ENCODE measurements at places on chromosomes 7 and 10.
A peak's percentile ranks its signal among the peaks of the same experiment; 100 is the strongest.

- DNase-seq = no peak
These were observed 15.6 kb downstream of the ASB13 start for GRCh38 chr10:5650664-5651387.

DNA sequence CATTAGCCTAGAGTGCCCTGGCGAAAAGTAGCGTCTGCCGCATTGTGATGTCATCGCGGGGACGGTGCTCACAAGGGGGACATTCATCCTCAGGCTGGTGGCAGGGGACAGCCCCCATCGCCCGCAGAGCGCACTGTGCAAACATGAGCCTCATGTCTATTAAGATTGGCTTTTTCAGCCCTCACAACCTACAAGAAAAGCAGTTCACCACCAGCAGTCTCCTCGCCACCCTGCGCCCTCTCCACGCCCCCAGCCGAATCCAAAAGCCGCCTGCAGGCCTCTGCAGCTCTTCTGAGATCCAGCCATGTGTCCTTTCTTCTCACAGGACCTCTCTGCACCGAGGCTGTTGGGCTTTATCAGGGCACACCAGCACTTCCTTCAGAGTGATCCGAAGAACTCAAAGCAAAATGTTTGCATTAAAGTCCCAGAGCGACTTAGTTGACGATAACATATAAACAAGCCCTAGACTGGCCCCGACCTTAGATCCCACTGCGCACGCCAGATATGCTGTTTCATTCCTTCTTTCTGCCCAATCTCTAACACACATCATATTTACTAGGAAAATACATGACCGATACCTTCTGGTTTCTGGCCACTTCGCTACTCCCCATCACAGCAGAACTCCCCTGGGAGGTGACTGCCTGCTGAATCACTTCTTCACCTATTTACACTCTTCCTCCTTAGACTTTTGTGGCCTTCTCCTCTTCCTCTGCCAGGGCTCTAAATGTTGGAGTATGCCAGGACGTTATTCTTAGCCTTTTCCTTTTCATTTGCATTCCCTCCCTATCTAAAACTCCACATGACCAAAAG, 206.0 kb upstream of the SH2B2 start:
- no peak for DNase-seq

- no peak for DNase-seq
These were observed 487.2 kb downstream of the RPS24 start for GRCh38 chr10:78520737-78521430.

DNA sequence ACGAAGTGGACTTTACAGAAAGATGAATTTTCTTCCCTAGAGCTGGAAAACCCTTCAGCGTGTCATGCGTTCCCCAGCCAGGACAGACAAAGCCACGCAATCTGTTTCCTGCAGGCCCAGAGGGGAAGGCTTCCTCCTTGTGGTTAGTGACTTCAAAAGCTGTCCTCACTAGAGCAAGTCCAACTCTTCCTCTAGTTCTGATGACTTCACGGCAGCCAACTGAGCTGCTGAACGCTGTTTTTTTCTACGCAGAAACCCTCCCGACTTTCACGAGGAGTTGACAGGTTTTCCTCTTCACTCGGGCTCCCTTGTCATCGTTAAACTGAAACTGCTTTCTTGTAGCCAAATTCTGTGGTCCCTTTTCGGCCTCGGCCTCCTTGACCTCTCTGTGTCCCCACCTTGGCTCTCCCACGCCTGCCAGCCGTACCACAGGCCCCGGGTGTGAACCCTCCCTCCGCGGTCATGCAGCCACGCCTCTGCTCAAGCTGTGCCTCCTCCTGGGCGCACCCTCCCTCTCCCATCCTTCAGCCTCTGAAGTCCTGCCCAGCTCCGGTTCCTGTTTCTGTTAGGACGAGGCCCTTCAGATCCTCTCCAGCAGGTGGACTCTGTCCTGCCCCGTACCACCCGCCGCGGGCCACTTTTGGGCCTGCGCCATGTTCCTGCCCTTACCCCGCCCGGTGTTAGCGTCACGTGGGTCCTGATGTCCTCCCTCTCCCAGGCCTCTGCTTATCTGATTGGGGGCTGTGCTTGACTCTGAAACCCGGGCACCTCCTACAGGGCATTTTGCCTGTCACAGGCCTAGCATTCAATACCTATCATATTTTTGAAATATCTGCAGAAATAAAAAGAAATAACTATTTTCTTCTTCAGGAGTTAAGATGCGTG, 39.3 kb downstream of the CUX1 start:
- peak; percentile 70 for DNase-seq

GRCh38 chr10:23343591-23344240, 881 bp downstream of the C10orf67 start:
- DNase-seq = peak; percentile 58

DNA sequence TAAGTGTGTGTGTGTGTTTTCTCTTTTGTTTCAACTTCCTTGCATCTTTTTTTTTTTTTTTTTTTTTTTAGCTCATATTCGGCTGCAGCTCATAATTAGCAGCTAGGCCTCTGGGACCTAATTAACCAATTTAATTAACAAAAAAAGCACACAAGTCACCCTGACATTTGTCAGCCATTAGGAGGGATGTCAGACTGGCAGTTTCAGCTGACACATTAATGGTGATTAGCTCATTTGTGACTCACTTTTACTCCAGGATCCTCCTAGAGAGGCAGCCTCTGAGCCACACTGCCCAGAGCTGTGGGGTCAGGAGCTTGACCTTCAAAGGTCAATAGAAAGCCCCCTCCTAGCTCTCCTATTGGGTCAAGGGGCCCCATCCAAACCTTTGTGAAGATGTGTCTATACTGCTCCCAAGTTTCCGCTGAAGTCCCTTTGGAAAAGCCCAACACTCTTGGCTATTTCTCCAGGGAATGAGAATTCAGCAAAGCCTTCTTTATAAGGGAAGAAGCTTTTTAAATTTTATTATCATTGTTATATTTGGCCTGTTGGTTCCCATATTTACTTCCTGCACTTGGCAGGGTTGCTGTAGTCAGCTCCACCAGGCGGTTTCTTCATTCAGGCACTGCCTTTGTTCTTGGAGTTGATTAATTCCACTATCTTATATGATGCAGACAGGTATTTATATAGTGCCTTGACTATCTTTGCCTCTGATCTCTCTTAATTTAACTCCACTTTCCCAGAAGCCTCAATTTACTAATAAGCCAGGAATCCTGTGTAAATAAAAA, 109.5 kb upstream of the HABP2 start:
- DNase-seq = no peak

GRCh38 chr7:92758796-92759431, 77.5 kb downstream of the CDK6 start:
- DNase-seq = no peak

GRCh38 chr10:124722798-124723783, 21.1 kb downstream of the FAM53B start:
- peak; percentile 46 for DNase-seq

DNA sequence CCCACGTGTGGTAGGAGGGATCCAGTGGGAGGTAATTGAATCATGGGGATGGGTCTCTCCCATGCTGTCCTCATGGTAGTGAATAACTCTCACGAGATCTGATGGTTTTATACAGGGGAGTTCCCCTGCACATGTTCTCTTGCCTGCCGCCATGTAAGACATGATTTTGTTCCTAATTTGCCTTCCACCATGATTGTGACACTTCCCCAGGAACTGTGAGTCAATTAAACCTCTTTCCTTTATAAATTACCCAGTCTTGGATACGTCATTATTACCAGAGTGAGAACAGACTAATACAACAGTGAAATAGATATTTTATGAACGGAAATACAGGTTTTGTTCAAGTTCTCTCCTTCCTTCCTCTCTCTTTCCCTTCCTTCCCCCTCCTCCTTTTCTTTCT, 15.8 kb downstream of the CALD1 start:
- DNase-seq = no peak

DNA sequence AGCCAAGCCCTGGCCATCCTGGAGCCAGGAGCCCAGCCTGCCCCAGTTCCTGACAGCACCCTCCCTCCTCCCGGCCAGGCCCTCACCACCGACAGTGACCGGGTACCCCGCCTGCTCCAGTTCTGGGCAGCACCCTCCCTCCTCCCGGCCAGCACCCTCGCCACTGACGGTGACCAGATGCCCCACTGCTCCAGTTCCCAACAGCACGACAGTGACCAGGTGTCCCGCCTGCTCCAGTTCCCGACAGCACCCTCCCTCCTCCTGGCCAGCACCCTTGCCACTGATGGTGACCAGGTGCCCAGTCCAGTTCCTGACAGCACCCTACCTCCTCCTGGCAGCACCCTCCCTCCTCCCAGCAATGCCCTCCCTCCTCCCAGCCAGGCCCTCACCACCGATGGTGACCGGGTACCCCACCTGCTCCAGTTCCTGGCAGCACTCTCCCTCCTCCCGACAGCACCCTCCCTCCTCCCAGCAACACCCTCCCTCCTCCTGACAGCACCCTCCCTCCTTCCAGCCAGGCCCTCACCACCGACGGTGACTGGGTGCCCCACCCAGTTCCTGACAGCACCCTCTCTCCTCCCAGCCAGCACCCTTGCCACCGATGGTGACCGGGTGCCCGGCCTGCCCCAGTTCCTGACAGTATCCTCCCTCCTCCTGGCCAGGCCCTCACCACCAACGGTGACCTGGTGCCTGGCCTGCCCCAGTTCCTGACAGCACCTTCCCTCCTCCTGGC, 40.3 kb downstream of the VIPR2 start:
- no peak for DNase-seq

GRCh38 chr7:91892099-91892705, 11.7 kb upstream of the MTERF1 start:
- no peak for DNase-seq

DNA sequence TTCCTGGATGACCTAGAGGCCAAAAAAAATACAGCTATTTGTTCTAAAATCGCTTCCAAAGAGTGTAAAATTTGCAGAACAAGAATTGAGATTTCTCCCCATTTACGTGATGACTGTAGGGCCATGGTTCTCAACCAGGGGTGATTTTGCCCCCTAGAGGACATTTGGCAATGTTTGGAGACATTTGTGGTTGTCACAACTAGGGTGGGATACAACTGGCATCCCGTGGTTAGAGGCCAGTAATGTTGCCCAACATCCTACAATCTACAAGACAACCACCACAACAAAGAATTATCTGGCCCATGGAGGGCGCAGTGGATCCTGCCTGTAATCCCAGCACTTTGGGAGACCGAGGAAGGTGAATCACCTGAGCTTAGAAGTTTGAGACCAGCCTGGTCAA, 22.8 kb upstream of the MALSU1 start:
- DNase-seq = no peak

GRCh38 chr10:297567-297966, 162.3 kb downstream of the ZMYND11 start:
- no peak for DNase-seq

- DNase-seq = no peak
These were observed 526.5 kb downstream of the PARD3 start for GRCh38 chr10:34288634-34289033.

GRCh38 chr10:4234661-4235060, 449.7 kb upstream of the KLF6 start:
- DNase-seq = peak; percentile 49

GRCh38 chr7:155412416-155413253, 45.3 kb upstream of the EN2 start:
- DNase-seq = peak; percentile 44

- no peak for DNase-seq
These were observed 2.5 kb downstream of the TSPAN15 start for GRCh38 chr10:69453795-69454194.

DNA sequence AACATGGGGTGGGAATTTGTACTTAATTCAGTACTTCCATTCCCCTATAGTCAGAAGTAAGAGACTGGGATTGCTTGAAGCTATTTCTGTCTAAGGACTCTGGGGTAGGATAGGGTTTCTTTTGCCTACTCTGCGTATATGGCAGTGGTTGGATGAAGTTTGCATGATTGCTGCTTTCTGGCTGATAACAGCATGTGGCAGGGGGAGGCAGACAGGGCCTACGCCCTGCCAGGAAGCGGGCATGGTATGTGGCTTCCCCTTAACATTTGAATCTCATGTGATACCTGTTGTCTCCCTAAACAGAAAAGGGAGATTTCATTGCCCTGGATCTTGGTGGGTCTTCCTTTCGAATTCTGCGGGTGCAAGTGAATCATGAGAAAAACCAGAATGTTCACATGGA, 57.1 kb downstream of the TACR2 start:
- DNase-seq = peak; percentile 36

GRCh38 chr7:49775065-49775948, 1.9 kb downstream of the VWC2 start:
- no peak for DNase-seq

DNA sequence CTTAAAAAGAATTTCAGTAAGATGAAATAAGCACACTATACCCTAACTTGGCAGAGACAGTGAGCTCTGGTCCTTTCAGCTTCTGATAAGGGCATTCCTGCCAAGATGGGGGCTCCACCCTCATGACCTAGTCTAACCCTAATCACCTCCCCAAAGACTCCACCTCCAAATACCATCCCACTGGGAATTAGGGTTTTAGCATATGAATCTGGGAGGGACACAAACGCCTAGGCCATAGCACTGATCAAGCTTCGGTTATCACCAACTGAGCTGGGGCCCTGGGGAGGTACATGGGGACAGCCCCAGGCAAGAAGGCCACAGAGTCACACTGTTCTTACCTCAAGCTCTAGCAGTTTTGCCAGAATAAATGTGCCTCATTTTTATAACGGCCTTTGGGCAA, 31.4 kb downstream of the PALS2 start:
- DNase-seq = no peak

DNA sequence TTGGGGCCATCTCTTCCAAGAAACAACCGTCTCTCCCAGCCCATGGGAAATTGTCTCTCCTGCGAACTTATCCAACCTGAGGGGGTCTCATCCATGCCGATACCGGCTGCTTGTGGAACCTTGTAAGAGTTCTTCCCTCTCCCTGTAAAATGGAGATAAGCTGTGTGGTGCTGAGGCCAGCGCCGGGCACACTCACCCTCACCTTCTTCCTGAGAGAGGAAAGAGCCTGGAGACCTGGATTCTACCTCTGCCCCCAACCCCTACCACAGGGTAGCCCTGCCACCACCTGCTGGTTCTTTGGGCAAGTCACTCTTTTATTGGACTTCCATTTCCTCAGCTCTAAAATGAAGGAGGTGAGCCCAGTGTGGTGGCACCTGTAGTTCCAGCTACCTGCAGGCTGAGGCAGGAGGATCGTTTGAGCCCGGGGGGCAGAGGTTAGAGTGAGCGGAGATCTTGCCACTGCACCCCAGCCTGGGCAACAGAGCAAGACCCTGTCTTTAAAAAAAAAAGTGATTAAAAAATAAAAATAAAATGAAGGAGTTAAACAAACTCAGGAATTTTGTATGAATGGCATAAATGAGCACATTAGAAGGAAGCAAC, 38.4 kb upstream of the PSAP start:
- DNase-seq = no peak

GRCh38 chr10:58050575-58050974, 217.1 kb downstream of the IPMK start:
- no peak for DNase-seq

DNA sequence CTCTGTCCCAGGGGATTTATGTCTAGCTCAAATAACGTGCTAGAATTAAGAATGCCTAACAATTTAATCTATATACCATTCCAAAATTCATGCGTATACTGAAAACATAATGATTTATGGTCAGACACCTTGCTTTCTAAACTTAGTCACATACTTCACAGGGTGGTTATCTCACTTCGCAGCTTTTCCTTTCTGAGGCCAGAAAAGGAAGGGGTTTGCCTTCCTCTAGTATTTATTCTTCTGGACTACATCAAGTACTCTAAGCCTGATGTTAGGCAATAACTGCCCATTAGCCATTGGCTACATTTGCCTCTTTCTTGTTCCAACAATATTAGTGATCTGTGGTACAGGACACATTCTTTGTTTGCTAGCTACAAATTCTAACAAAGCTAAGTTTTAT, 72.6 kb upstream of the FHIP2A start:
- DNase-seq = no peak

Measured in activated CD8-positive, alpha-beta memory T cell treated with anti-CD3 and anti-CD28 coated beads, Interleukin-2, amount 50 U/mL, for 4 hours (primary cell).